Activated CD4-positive, CD25-positive, alpha-beta regulatory T cell treated with anti-CD3 and anti-CD28 coated beads, Interleukin-2, amount 50 U/mL, for 72 hours (primary cell): ENCODE measurements at places on chromosomes 12 and 14.

GRCh38 chr12:87323369-87323768, 705.8 kb downstream of the C12orf50 start:
- no peak for DNase-seq

GRCh38 chr12:22539055-22539454, 5.3 kb downstream of the C2CD5 start:
- DNase-seq: no peak

DNA sequence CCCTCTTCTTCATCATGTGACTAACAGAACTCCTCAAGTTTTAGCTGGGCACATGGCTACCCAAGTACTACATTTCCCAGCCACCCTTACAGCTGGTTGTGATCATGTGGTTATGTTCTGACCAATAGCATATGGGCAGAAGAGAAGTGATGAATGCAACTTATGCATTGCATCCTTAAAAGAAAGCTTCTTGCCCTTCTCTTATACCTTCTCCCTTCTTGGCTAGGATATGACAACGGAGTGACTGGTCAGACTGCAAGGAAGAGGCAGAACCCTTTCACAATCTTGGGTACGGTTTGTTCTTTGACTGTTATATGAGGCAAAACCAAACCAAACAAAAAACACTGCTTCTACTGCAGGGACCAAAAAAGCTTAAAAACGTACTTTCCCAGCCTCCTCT, 66.5 kb upstream of the MAX start:
- DNase-seq: no peak

DNA sequence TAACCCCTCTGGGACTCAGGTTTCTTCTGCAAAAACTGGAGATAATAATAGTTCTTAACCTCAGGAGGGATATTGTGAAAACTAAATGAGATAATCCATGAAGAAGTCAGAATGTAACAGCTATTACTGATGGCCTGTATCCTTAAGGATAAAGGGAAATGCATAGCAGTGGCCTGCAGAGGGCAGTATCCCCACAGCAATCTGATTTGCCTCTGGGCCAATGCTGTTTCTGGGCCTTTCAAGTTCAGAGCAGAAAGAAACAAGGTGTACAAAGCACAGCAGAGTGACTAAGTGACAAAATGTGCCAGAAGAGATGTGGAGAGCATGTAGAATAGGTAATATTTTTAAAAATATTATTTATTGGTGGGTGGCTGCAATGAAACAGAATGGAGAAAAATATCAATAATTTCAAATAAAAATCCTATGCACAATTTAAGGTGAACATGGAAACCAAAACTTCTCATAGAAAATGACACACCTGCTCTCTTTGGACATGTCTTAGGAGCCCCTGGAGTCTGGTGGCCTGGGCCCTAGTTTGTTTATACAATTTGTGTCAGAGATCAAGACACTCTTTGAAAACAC, 90.3 kb downstream of the C12orf75 start:
- peak; percentile 63 for DNase-seq

DNA sequence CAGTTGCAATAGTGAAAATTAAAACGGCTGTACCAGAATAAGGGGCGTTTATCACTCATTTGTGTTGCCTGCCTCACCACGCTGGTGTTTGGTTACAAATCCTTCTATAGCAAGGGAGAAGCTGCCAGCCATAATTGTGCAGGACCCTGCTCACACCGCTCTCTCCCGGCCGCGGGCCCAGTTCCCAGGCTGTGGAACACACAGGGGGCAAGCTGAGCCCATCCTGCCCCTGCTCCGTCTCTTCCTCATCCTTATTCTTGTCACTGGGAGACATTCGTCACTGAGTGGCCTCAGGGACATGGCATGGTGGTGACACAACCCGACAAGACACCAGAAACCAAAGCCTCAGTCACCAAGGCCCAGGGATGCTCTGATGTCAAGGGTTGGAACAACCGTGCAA, 116.3 kb upstream of the FKBP4 start:
- DNase-seq: no peak

DNA sequence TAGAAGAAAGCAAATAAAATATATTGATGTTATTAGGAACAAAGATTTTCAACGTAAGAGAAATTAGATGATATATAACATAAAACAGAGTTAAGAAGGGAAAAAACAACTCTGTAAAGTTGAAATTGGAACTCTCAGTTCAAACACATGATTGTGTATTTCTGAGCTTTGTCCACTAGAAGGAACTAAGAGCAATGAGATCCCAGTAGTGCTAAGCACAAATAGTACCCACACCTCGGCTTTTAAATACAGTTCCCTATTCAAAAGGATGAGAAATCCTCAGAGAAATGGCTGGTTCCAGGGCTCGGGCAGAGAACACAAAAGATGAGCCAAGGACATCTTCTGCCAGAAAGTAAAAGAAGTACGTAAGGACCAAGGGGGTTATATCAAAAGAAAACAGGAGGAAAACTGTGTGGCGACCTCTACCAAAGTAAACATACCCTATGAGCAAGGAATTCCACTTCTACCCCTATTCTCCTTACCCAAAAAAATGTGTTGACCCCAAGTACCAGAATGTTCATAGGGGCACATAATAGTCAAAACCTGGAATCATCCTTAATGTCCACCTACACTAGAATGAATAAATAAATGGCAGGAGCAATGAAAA, 96.6 kb downstream of the SPTSSA start:
- DNase-seq: no peak

DNA sequence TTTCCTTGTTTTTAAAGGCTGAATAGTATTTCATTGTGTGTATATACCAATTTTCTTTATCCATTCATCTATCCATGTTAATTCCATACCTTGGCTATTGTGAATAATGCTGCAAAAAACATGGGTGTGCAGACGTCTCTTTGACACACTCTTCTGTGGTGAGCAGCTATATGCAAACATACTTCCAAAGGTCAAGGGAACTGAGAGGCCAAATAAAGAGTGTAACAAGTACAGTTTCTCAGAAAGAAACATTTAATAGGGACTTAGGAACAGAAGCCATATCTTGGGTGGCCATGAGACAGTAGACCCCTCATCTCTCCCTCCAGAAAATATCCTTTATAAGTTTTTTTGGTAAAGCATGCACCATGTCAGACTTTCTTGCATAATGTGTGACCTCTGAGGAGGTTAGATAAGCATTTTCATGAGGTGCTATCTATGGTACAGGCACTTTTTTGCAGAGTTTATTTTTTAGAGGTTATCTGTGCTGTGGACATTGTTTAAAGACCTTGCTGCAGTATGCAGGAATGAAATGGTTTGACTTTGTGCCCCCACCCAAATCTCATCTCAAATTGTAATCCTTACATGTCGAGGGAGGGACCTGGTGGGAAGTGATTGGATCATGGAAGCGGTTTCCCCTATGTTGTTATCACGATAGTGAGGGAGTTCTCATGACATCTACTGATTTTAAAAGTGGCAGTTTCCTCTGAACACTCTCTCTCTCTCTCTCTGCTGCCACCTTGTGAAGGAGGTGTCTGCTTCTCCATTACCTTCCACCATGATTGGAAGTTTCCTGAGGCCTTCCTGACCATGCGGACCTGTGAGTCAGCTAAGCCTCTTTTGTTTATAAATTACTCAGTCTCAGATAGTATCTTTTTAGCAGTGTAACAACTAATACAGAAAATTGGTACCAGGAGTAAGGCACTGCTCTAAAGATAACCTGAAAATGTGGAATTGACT, 1202.3 kb downstream of the GALC start:
- DNase-seq: no peak

- no peak for DNase-seq
Measured at GRCh38 chr14:51018521-51018920, 74.2 kb upstream of the PYGL start.

DNA sequence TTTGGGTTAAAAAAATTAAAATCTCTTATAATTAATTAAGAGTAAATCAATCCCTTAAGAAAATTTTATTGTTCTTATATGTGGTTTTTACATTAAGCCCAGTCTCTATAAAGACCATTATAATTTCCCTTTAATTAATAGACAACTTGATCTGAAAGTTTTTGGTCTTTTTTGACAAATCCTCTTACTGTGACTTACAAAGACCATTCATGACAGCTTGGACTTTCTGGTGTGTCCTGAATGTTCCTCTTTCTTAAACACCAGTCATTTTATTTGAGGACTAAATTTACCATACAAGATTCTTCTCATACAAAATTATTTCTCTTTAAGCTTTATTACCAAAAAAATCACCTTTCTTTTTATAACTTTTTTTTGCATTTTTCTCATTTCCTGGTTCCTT, 368.3 kb downstream of the ADGRD1 start:
- DNase-seq: no peak

- DNase-seq: no peak
Measured at GRCh38 chr14:92012121-92012748, 27.6 kb downstream of the TRIP11 start.

GRCh38 chr12:17361224-17361623, 728.8 kb downstream of the RERGL start:
- DNase-seq: no peak

GRCh38 chr12:112108202-112109079, at the start of gene NAA25:
TSS of gene NAA25 (minus strand) at chr12:112108783. CDS start at chr12:112108773, 10 bp downstream.
- peak; percentile 91 for DNase-seq

- DNase-seq: no peak
Measured at GRCh38 chr12:33180918-33181317, 258.7 kb downstream of the SYT10 start.

DNA sequence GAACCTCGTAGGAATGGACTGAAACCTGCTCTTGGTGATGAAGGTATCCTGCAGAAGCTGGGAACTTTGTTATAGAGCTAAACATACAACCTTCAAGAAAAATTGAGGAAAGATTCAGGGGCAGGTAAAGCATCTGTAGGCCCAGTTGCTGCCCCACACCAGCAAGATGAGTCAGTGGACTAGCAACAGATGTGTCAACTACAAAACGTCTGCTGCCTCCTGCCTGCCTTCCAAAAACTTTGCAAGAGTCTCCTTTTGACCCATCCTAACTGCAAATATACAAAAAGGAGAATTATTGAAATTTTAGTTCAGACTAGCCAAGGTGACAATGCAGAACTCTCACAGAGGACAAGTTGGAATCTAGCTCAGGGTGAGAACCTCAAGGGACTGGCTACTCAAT, 60.9 kb upstream of the TMTC1 start:
- no peak for DNase-seq

GRCh38 chr14:33704481-33704880, 246.4 kb downstream of the EGLN3 start:
- no peak for DNase-seq

DNA sequence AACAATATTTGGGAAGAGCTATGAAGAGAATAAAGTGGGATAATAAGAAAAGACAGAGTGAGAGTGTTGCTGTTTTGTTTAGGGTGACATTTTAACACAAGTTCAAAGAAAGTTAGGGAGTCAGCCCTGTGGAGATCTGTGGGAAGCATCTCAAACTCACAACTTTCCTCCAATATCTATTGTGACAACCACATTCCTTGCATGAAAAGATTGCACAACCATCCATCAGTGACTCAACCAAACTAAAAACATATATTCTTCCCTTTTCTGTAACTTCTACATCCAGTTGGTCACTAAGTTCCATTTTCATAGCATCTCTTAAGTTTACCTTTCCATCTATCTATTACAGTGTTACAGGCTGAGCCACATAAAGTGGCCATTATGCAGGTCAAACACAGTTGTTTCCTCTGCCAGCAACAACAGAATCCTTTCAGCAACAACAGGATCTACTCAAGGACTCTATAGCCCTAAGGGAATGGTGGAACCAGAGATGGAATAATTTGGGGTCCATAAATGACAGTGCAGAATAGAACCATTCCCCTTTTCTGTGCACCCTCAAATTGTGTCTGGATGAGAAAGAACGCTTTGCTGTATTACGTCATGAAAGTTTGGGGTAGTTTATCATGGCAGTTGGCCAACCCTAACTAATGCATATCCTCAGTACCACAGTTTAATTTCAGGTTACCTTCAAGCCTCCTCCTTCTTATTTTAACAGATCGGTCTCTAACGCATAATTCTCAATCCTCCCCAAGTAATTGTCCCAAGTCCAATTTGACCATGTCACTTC, 118.8 kb downstream of the ST8SIA1 start:
- DNase-seq: no peak

DNA sequence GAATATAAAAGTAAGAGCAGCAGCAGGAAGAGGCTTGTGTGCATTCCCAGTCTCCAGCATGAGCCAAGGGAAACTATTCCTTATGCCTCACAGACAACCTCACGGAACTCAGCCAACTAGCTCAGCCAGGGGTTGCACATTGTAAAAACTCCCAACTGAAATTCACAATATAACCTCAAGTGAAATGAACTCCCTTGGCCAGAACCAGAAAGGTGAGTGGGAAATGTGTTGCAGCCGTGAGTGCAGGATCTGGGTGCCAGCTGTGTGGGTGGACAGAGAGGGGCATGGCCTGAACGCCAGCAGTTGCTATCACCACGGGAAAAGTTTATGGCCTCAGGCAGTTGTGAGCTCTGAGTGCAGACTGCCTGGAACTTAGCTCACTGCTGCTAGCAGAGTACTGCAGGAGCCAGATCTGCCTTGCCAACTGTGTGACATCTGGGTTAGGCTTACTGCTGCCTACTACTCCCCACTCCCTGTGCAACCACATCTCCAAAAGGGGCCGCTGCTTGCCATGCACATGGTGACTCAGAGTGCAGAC, 2.3 kb upstream of the CLEC1A start:
- no peak for DNase-seq

- DNase-seq: no peak
Measured at GRCh38 chr12:132622437-132623071, 4.0 kb downstream of the P2RX2 start.

DNA sequence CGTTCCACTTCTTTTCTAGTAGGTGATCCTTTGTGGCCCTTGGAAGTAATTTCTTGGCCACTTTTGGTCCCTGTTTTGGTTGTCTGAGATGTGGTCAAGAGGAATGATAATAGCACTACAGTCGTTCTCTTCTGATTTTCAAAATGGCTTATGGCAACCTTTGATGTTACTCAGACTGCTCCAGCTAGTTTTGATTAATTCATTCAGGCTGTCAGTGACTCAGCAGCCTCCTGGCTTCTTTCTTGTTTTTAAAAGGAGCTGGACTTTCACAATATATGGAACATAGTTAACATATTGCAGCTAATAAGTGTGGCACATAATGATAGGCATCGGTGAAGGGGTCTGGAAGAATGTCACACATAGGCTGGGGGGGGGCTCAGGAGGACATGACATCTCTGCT, 47.3 kb downstream of the WDR20 start:
- no peak for DNase-seq

- DNase-seq: no peak
Measured at GRCh38 chr14:91330856-91331255, 86.4 kb upstream of the GPR68 start.

DNA sequence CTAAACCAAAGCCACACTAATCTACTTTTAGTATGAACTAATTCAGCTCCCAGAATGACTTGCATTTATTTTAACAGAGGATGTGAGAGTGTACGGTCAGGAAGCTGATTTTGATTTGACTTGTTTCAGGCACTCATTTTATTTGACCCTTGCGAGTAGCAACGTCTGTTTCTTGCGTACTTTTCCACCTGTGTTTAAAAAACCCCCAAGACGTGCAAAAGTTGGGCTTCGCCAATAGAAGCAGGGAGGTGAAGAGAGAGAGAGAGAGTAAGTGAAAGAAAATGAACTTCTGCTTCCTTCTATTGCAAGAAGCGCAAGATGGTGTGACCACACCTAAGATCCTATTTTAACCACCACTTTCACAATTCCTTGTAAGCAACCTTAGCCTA, 6.7 kb upstream of the SLC15A4 start:
- no peak for DNase-seq

- DNase-seq: no peak
Measured at GRCh38 chr12:10331642-10332239, 24.1 kb downstream of the KLRD1 start.
